Testis (tissue), 5 donors: ENCODE measurements at places on chromosomes 3 and 15. TPM values are rescaled to one million over a fixed set of nuclear protein-coding genes. Genes with fewer than 3 reads are reported as not detected.

- no peak for DNase-seq
Observed at GRCh38 chr3:94304954-94305353, 242.1 kb downstream of the NSUN3 start.

GRCh38 chr15:20344601-20345400, 196.8 kb downstream of the GOLGA6L6 start:
- DNase-seq = no peak

- DNase-seq = no peak
Observed at GRCh38 chr3:99777210-99777549, 40.5 kb upstream of the CMSS1 start.

GRCh38 chr3:183526838-183527427, 28.6 kb downstream of the KLHL6 start:
- no peak for DNase-seq

GRCh38 chr3:31300456-31301443, 232.0 kb upstream of the STT3B start:
- no peak for DNase-seq

The PP2D1 gene
- total RNA-seq = 22.8 TPM

GRCh38 chr15:86657305-86657704, 577.6 kb downstream of the AGBL1 start:
- DNase-seq = no peak

GRCh38 chr3:197718891-197719290, 17.8 kb downstream of the RUBCN start:
- DNase-seq = no peak

DNA sequence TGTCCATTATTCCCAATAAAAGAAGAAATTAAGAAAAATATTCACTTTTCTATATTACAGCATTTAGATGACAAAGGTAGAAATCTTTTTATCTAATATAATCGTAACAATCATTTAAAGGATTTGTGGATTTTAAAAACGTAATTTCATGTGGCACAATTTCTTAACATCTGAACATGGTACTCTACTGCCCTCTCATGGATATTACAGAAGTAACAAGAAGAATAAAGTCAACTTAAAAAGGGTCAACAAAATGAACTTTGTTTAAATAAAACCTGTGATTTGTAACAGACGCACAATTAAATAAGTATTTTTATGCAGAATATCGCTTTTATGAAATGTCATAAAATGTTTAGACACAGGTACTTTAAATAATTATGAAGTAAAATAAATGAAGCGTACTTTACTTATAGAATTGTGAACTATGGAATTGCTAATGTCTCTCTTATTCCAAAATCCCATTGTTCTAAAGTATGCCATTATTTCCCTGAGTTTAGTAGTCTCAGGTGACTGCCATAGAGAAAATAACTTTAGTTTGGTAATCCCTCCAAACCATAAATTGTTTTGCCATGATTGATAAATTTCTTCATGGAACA, 366.8 kb upstream of the ZNF385D start:
- DNase-seq = no peak
